ENCODE measurements at places on chromosomes 2 and 18. TPM values are rescaled to one million over a fixed set of nuclear protein-coding genes. Genes with fewer than 3 reads are reported as not detected.

MDH1B gene
- total RNA-seq: 4.1 TPM

G6PC2 gene
- total RNA-seq: not detected

COL3A1 gene
- total RNA-seq: not detected

FOXI3 gene
- total RNA-seq: not detected

STON1 gene
- 1.7 TPM for total RNA-seq

- no peaks in the 10 kb centered on the region for H3K27me3 ChIP-seq
- no peak for DNase-seq
- H3K4me3 ChIP-seq: no peak overlapping the region
- H3K27ac ChIP-seq: no peak overlapping the region
These were observed 244.7 kb downstream of the HNMT start for GRCh38 chr2:138209009-138209408.

- H3K27ac ChIP-seq: no peak overlapping the region
- H3K4me1 ChIP-seq: peaks cover 13% of the 10 kb centered on the region
- H3K27me3 ChIP-seq: no peaks in the 10 kb centered on the region
- no peaks in the 10 kb centered on the region for H3K36me3 ChIP-seq
- no peak for DNase-seq
These were observed 40.0 kb downstream of the MOGAT1 start for GRCh38 chr2:222711315-222711940.

DNA sequence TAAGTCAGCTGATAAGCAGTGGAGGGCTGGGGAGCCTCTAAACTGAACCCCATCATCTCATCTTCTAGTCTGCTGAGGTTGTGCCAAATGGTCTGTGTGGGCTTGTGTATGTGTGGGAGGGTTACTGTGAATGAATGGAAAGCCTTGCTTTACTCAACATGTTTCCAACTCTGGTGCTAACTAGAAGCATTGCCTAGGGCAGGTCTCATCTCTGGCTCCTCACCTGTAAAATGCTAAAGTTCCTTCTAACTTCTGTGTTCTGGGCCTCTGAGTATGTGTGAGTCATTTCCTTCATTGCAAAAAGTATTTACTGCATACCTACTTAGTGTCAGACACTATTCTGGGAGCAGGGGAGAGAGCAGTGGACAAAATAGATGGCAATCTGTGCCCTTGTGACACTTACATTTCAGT, 1.3 kb downstream of the LIPG start:
- peak overlapping the region; percentile 83 for H3K4me3 ChIP-seq
- peaks cover 19% of the 10 kb centered on the region for H3K4me1 ChIP-seq
- H3K36me3 ChIP-seq: peaks cover 15% of the 10 kb centered on the region

GRCh38 chr18:11502368-11502767, 107.0 kb upstream of the SLC35G4 start:
- DNase-seq: no peak
- 0 out of 2 replicates have a peak, but pooled peaks cover 4% of the 10 kb centered on the region for H3K4me1 ChIP-seq
- no peaks in the 10 kb centered on the region for H3K36me3 ChIP-seq
- H3K27ac ChIP-seq: no peak overlapping the region
